ENCODE measurements at places on chromosomes 5 and 9.

GRCh38 chr5:27705661-27706060 is 667.3 kb upstream of the CDH9 start:
- no peak for DNase-seq

DNA sequence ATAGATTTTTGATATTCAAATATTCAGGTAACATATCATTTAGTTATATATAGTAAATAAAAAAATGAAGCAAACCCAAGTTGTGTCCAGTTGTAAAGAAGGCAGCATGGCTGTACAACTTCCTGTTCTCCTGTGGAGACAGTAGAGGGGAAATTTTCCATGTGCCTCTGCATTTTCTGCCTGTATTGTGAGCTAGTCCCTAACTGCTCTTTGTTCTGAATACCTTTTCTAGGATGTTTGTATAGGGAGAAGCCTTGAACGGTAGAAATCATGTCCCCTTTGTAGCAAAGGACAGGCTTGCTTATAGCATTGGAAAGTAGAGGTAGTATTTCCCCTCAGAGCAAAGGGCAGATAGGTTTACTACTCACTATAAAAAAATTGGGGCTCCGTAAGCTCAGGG is 13.3 kb upstream of the RPS23 start:
- no peak for DNase-seq

GRCh38 chr5:150488519-150489359 is 19.2 kb upstream of the NDST1 start:
- peak; percentile 95 for DNase-seq

DNA sequence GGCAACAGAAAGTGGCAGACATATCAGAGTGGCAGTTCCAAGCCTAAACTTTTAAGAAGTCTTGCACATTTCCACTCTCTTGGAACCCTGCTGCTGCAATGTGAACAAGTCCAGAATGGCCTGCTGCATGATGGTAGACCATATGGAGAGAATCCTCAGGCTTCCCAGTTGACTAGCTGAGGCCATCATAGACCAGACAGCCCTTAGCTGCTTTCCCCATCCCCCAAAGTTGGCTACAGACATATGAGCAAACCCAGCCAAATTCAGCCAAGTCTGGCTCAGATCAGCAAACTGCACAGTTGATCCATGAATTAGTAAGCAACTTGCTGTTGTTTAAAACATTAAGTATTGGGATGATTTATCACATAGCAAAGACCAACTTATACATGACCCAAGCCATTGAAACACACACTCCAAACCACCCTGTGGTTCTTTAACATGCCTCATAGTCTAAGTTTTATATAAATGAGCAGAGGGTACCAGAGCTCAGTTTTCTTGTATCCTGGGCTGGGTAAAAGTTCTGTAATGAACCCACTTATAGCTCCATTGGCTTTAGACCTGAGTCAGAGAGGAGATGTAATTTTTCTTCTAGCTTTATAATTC is 19.9 kb downstream of the PPP3R2 start:
- DNase-seq: no peak

- DNase-seq: no peak
Observed at GRCh38 chr5:181109489-181110013, 21.4 kb downstream of the OR2V1 start.

- no peak for DNase-seq
Observed at GRCh38 chr5:178248750-178249149, 16.1 kb upstream of the PHYKPL start.

- DNase-seq: no peak
Observed at GRCh38 chr5:99104538-99105132, 175.8 kb upstream of the CHD1 start.

- no peak for DNase-seq
Observed at GRCh38 chr9:15219546-15219945, 87.5 kb downstream of the TTC39B start.

GRCh38 chr5:177600508-177601018 is 631 bp downstream of the B4GALT7 start:
- DNase-seq: peak; percentile 52

DNA sequence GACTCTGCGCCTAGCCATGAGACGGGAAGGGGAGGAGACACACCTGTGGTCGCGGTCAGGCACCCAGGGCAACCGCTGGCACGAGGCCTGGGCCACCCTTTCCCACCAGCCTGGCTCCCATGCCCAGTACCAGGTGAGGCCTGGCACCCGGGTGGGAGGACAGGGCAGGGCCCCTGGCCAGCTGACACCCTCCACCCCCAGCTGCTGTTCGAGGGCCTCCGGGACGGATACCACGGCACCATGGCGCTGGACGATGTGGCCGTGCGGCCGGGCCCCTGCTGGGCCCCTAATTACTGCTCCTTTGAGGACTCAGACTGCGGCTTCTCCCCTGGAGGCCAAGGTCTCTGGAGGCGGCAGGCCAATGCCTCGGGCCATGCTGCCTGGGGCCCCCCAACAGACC is 5.0 kb downstream of the MAMDC4 start:
- no peak for DNase-seq

DNA sequence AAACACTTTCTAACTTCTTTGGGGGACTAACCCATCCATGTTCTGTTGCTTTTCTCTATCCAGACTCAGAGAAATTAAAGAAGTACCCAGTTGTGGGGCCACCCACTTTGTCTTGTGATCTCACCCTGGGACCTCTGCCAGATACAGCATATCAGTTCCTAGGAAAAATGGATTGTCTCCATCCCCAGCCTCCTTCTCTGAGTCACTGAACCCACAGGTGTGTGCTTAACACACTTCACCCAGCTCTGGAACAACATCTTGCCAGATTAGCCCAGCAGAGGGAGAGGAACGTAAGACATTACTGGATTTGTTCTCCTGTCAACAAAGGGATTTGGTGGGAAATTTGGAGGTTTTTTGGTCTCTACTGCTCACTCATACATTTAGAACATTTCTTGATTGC is 19.2 kb downstream of the FAM240B start:
- no peak for DNase-seq

DNA sequence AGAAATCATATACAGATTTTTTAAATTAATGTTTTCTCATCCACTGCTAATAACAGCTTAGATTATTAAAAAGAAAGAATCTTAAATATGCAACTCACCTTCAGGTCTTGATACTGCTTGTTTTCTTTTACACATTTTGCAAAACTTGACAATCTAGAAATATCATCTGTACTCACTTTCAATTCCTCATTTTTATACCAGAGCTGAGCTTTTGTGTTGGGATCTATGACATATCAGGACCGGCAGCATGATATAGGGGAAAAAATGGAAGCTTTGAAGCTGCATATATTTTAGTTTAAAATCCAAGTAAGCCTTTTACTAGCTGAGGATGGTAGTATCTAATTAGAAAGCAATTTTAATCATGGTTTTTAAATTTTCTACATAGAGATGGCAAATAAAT is 75.7 kb upstream of the SMARCA2 start:
- DNase-seq: no peak
